ENCODE measurements at places on chromosomes 2 and 18. TPM values are rescaled to one million over a fixed set of nuclear protein-coding genes. Genes with fewer than 3 reads are reported as not detected.

The TXNDC2 gene
- 0.12 TPM for total RNA-seq

The PRSS56 gene
- total RNA-seq: not detected

The ZNF24 gene
- total RNA-seq: 15.5 TPM

The MERTK gene
- total RNA-seq: 2.0 TPM

The GRP gene
- not detected for total RNA-seq

The DSG4 gene
- not detected for total RNA-seq

The NTSR2 gene
- not detected for total RNA-seq

The TMEM182 gene
- 0.82 TPM for total RNA-seq

The CDK5R2 gene
- not detected for total RNA-seq

The MBD1 gene
- total RNA-seq: 40.3 TPM

The EGR4 gene
- not detected for total RNA-seq

The TSPYL6 gene
- total RNA-seq: not detected

The FAP gene
- total RNA-seq: 62.3 TPM

The COL3A1 gene
- total RNA-seq: 8,532 TPM

The SERPINB5 gene
- not detected for total RNA-seq

The MIB1 gene
- 23.6 TPM for total RNA-seq

The ASB18 gene
- total RNA-seq: not detected

The NMUR1 gene
- not detected for total RNA-seq

The GNAL gene
- 1.3 TPM for total RNA-seq

The TMEM37 gene
- total RNA-seq: 7.6 TPM

The CKAP2L gene
- 0.23 TPM for total RNA-seq

The RSAD2 gene
- not detected for total RNA-seq

The PCGF1 gene
- total RNA-seq: 11.0 TPM

The SLC9A4 gene
- not detected for total RNA-seq

The GALNT13 gene
- total RNA-seq: 0.09 TPM

The KATNAL2 gene
- total RNA-seq: 10.8 TPM

The LONRF2 gene
- total RNA-seq: 1.0 TPM

The ST8SIA5 gene
- total RNA-seq: 0.09 TPM

The FSHR gene
- not detected for total RNA-seq

The KIF5C gene
- total RNA-seq: not detected

The CXCR1 gene
- not detected for total RNA-seq

The ITGA4 gene
- 9.7 TPM for total RNA-seq

The CPO gene
- total RNA-seq: not detected

The RRM2 gene
- total RNA-seq: 8.8 TPM
